ENCODE measurements at places on chromosomes 2 and 18. TPM values are rescaled to one million over a fixed set of nuclear protein-coding genes. Genes with fewer than 3 reads are reported as not detected.

The CXCR1 gene
- not detected for total RNA-seq

The TEX44 gene
- total RNA-seq, result not detected

DNA sequence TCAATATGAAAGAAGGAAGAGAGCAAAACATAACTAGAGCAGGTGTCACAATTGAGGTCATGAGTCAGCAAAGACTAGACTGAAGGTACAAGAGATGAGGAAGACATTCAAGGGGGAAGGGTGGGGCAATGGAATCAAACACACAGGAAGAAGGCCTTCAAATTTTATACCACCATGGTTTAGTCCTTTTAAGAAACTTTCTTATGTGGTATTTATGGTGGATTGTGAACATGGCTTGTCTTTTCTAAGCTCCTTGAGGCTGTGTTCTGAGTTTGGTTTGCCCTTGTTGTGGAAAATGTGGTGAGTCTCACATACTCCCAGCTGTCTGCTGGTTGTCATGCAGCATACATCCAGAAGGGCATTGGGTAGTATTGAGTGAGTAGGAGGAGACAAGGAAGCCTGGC, 62.1 kb downstream of the NABP1 start:
- no peak for DNase-seq

DNA sequence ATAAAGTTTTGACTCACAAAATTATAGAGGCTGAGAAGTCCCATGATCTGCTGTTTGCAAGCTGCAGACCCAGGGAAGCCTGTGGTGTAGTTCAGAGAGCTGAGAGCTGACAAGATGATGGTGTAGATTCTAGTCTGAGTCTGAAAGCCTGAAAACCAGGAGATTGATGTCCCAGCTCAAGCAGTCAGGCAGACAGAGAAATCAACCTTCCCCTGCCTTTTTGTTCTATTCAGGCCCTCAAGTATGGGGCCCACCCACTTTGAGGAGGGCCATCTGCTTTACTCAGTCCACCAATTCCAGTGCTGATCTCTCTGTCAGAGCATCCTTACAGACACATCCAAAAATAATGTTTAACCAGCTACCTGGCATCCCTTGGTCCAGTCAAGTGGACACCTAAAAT, 479.6 kb downstream of the STK39 start:
- DNase-seq, result no peak

DNA sequence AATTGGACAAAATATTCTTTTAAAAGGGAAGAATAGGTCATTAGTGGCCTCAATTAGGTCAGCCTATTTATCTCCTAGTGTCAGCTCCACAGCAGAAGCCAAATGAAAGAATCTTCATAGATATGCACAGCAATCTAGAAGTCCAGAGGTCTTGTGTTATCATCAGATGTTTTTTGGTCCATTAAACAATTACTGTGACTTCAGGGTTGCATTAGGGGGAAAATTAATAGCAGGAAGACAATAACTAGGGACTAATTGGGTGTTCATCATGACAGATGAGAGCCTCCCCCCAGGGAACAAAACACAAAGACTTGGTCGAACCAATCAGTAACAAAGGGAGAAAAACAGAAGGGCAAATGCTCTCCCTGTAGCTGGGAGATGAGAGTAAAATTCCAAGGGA, 264.7 kb downstream of the PTH2R start:
- DNase-seq, result no peak

DNA sequence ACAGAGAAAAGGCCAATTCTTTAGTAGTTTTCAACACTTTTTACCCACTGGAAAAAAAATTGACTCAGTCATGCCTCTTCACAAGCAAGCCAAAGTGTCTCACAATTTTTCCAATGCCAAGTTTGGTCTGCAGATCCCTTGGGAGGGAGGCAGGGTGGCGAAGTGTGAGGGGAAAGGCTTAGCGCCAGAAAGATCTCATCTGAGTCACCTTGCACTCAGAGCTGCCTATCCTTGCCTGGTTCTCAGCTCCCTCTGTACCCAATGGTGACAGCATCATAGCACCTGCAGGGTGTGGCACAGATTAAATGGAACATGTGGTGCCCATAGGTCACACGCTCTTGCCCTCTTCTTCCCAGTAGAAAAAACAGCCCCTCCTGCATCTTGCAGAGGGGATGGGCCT, 55.2 kb upstream of the GYPC start:
- DNase-seq, result no peak

DNA sequence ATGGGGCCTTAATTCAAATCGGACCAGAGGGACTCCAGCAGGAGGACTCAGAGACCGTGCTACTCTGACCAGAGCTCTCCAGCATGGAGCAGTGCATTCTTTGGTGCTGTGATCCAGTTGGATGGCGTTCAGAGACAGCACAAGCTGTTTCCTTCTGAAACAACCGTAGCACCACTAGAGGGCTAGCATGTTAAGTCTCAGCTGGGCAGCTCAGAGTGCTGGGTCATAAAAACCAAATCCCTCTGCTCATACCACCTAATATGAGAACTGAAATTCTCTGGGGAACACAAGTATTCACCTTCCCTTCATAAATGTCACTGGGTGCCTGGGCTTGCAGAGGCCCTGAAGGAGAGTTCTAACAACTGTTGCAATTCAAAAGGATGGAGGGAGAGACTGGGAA, 97.7 kb upstream of the TFCP2L1 start:
- no peak for DNase-seq

- no peak for DNase-seq
Measured at GRCh38 chr18:79901665-79902064, 49.8 kb downstream of the SLC66A2 start.

DNA sequence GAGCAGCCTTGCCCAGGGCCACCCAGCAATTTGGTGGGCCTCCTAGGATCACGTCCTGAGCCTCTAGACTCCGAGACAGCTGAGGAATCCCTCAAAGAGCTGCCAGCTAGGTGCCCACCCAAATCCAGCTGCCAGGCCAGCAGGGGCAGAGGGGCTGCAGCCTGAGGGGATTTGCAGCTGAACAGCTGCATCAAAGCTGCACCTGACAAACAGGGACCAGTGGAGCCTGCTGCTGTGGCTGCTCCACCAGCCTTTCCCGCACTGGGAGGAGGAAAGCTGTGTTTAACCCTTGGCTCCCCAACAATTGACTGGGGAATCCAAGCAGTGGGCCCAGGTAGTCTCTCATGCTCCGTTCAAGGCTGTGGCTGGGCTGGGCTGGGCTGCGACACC, 8.2 kb downstream of the ADRA2B start:
- DNase-seq, result no peak

DNA sequence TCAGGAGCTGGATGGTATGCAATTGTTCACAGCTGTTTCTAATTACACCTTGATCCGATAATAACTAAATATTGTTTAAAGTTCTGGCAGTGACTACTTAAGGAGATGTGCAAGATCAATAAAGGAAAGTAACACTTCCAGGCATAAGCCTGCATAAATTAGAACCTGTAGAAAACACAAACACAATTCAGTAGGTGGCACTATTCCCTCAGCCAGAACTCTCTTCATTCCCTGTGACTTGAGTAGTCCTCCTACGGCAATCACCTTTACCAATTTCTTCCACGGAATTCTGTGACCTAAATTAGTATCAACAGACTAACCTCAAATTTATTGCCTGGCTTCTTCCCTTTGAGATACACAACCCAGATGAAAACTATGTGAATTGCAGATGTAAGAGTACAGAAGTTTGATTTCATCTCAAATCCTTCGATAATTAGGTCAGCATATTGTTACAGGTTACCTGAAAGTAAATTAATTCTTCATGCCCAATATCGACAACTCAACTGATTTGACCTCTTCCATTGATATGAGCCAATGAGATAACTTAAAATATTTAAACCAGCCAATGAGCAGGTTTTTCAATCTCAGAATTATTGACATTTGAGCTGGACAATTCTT, 137.8 kb downstream of the PID1 start:
- DNase-seq, result peak; percentile 29

- no peak for DNase-seq
Measured at GRCh38 chr2:221635949-221636348, 63.8 kb upstream of the EPHA4 start.

DNA sequence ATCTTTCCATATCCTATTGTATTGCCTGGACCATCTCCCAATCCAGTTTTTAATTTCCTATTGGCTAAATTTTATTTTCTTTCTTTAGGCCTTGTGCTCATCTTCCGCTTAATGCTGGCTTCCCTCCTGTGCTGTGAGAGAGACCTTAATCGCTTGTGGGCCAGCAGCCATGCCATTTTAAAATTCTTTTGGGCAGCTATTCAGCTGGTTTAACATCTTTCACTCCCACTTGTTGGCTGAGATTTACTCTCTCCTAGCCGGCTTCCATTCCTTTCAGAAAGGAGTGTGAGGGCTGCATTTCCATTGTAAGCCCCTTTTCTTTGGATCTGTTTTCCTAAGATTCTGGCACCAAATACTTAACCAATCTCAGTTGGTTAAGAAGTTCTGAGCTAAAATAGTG, 140.9 kb upstream of the RASGRP3 start:
- no peak for DNase-seq

- no peak for DNase-seq
Measured at GRCh38 chr18:22988208-22988607, 55.1 kb downstream of the RBBP8 start.
